Activated gamma-delta T cell treated with anti-CD3 and anti-CD28 coated beads, Interleukin-2, amount 50 U/mL, for 16 hours (primary cell): ENCODE measurements at places on chromosomes 3 and 15.

GRCh38 chr3:172181932-172182586, 142.7 kb downstream of the FNDC3B start:
- no peak for DNase-seq

DNA sequence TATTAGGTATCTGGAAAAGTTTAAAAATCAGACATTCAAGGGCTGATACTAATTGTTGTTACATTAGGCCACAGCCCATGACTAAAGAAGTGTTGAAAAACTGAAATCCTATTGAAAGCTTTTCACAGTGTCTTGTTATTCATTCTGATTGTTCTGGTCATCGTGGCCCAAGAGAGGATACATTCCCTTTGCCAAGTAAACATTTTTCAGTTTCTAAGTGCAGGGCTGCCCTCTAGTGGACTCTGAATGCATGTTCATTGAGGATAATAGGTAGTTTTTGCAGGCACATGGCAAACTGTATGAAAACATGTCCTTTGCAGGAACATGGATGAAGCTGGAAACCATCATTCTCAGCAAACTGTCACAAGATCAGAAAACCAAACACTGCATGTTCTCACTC, 181.1 kb downstream of the MYRIP start:
- DNase-seq = no peak

DNA sequence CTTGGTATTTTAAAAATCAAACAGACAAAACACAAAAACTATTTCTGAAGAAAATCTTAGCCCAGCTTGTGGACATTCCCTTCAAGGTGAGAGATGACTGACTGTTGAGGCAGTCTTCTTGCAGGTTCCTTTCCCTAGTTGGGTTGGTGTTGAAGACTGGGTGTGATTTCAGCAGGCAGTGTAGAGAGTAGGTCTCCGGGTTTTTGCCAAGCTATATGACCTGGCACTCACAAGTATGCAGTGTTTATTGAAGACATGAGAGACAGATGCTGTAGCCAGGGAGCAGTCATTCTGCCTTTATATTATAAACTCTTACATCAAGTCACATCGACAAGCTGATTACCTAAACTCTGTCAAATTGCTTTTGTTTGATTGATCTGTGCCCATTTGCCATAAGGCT, 17.5 kb downstream of the SENP8 start:
- no peak for DNase-seq

DNA sequence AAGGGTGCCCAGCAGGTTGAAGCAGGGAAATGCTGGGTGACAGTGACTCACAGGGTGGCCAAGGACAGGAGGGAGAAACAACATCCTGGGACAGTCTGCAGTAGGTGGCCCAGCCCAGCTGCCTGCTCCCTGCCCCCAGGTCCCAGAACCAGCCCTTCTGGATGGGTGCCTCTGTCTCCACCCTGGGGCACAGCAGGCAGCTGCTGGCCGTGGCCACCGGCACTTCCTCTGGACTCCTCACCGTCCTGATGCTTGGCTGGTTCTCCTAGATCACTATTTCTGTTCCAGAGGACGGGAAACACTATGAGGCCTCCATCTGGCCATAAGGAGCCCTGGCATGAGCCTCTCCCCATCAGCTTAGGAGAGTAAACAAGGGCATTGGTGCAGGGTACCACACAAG, 258.9 kb downstream of the XXYLT1 start:
- no peak for DNase-seq

DNA sequence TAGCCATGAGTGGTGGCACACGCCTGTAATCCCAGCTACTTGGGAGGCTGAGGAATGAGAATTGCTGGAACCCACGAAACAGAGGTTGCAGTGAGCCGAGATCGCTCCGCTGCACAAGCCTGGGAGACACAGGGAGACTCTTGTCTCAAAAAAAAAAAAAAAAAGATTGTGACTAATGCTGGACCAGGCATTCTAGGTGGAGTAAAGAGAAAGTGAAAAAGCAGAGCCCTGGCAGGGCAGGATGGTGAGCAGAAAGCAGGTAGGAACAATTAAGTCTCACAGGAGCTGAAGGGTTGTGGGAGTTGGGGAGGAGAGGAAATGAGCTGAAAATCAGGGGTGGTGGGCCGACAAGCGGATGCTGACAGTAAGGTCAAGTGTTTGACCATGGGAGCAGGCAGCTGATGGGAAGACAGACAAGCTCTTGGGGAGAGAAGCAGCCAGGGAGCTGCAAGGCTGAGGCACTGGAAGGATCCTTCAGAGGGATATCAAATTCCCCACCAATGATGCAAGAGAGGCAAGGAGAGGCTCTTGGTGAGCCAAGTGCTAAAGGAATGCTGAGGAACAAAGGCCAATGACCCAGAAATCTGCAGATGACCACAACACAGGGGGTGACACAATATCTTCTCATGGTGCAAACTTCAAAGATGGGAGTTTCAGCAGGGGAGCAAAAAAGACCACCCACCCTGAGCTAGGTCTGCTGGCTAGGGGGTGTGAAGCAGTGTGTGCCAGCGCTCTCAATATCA, 251.1 kb downstream of the ULK4 start:
- no peak for DNase-seq

DNA sequence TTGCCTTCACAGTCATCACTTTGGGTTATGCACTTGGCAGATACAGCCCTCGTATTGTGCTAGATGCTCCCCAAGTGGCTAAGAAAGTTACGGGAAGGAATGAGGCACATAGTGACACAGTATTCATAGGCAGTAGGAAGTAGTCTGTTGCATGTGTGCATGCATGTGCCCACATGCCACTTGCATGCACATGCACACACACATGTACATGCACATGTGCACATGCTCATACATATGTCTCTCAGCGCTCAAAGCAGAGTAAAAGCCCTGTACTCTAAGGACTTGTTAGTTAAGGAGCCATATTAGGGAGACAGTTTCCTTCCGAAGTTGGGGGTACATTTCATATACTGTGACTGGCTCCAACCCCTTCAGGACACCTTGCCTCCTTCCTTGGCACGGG, 128.9 kb downstream of the CHCHD6 start:
- DNase-seq = no peak
